ENCODE measurements at places on chromosomes 3 and 15. TPM values are rescaled to one million over a fixed set of nuclear protein-coding genes. Genes with fewer than 3 reads are reported as not detected.

- no peak for DNase-seq
Measured at GRCh38 chr3:42663581-42664437, 10.3 kb downstream of the ZBTB47 start.

- peak; percentile 83 for DNase-seq
Measured at GRCh38 chr15:47870956-47871625, 153.8 kb downstream of the SEMA6D start.

CASR gene
- not detected for total RNA-seq

DNA sequence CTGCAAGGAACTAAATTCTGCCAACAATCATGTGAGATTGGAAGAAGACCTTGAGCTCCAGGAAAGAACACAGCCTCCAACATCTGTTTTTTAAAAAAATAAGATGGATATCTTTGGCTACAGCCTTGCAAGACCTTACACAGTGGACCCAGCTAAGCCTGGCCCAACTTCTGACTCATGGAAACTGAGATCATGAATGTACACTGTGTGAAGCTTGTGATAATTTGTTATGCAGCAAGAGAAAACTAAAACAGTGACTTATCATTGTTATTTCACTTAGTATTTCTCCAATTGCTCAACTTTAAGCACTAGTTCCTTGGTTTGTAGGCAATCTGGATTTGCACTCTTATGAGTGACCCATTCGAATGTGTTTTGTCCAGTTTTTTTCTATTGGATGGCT is 29.3 kb downstream of the SHQ1 start:
- DNase-seq = peak; percentile 85

NCBP2 gene
- 65.2 TPM for total RNA-seq
